Left kidney (tissue), 8 donors: ENCODE measurements at places on chromosomes 3 and 15.

DNA sequence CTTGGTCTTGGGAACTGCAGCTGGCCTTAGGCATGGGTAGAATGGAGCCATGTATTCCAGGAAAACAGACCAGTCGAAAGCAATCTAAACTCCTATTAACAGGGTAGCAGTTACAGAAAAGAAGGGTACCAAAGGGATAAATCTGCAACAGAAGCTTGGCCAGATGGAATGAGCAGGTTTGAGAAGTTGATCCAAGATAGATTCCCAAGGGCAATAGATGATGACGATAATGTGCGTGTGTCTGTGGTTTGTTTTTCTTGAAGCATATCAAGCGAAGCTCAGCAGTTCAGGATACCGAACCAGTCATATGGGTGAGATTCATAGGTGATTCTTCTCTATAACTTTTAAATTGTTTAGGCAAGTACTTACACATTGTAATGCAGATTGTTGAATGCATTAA lies 203.8 kb upstream of the SEMA6D start:
- no peak for DNase-seq

DNA sequence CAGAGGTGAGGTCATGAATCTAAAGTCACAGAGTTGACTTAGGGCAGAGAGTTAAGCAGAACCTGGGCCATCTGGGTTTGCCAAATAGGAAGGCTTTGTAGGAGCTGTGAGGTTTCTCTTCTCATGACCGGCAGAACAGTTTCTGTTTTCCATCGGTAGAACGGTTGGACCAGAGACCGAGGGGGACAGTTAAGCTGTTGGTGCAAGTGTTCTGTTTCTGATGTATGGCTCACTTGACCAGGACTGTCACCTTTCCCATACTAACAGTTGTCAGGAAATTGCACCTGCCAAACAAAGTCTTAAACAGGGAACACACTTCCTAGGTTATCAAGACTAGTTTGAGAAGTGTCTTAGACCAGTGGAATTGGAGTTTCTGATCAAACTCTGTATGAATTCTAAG lies 158.3 kb downstream of the PDCD6IP start:
- DNase-seq, result no peak

GRCh38 chr3:192817506-192817905 lies 90.2 kb upstream of the FGF12 start:
- DNase-seq, result no peak

- DNase-seq, result no peak
These were observed 235.1 kb upstream of the GAP43 start for GRCh38 chr3:115388166-115388565.

DNA sequence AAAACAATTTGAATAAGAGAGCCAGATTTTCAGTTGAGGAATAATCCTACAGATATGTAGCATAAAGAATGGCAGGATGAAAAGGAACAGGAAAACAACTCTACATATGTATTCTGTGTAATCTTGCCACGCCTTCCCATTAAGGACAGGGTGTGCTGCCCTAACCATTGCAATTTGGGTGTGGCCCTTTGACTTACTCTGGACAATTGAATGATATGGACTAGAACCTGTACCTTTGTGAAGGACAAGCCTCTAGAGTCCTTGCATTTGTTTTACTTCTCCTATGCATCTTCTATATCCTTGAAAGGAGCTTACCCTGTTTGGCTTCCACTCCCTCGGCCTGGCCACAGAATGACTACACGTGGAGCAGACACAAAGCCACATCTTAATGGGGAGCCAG lies 1261.6 kb upstream of the GBE1 start:
- no peak for DNase-seq

GRCh38 chr3:15977090-15977489 lies 179.3 kb upstream of the ANKRD28 start:
- no peak for DNase-seq

DNA sequence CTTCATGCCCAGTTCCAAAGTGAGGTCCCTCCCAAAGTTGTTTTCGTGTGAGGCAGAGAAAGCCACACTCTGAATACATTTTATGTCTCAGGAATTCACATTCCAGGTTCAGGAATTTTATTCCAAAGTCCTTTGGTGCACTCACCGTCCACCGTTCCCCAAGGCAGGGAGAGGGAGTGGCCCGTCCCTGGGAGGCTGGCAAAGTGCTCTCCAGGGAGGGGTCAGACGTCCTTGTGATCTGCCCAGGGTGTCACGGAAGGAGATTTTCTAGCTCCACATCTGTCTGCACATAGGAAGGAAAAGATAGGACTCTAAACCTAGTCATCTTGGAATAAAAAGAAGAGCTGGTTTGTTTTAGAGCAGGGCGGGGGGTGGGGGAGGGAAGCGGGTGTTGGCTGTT lies 47.9 kb downstream of the KLF13 start:
- DNase-seq, result no peak

DNA sequence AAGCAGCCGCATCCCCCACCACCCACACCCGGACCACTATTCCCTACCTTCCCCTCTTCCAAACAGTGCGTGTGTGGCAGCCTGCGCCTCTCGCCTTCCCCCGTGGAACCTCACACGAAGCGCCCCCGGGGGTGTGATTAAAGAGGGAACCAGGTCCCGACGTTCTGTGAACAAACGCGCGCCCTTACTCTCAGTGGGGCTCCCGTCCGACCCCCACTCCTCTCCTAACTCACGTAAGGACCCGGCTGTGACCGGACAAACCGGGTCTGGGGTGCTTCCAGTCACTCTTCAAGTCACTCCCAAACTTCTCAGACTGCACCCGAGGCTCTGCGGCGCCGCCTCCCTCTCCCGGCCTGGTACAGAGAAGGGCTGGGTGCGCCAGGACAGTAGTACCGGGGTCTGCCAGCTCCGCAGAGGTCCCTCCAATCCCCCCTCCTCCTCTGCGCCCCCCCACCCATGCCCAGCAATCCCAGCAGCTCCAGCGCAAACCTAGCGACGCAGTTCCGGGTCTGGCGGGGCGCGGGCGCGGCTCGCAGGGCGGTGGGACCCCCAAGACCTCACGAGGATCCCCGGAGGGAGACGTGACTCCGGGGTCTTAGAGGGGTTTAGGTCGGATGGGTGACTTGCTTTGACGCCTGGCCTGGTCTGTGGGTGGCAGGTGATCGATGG lies 574 bp downstream of the DUOXA1 start:
- DNase-seq, result no peak

DNA sequence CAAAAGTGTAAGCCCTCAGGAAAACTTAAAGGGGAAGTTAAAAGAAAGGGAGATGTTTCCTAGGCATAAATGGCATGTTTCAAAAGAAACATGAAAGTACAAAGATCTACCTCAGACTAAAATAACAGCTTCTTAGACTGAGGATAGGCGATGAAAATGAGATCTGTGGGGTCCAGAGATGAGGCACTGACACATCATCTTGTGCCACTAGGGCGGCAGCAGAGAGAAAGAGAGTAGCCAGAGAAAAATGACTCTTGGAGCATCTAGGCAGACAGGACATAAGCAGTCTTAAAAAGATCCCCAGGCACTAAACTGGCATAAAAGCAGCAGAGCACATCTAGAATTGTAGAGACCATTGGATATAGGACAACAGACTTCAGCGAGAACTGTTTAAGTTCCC lies 42.5 kb upstream of the RFX7 start:
- DNase-seq, result no peak

- DNase-seq, result no peak
These were observed 109.7 kb upstream of the FAM3D start for GRCh38 chr3:58776231-58776630.

- DNase-seq, result no peak
These were observed 229.9 kb downstream of the LRRN1 start for GRCh38 chr3:4029135-4029534.

DNA sequence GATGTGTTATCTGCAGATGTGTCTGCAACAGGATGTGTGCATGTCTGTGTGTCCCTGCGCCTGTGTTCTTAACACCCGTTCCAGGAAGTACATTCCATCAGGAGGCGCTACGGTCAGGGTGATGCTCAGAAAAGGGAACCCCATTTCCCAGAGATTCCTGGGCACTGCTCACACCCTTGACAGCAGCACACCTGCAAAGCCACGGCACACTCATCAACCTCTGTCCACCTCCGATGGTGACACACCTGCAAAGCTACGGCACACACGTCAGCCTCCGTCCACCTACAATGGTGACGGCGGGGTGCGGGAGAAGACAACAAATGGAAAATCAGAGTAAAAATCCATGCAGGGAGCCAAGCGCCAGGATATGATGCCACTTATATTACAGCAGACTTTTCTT lies 55.4 kb downstream of the NIPA2 start:
- DNase-seq, result no peak

- DNase-seq, result no peak
These were observed 279.3 kb upstream of the RASGRP1 start for GRCh38 chr15:38843736-38844590.

DNA sequence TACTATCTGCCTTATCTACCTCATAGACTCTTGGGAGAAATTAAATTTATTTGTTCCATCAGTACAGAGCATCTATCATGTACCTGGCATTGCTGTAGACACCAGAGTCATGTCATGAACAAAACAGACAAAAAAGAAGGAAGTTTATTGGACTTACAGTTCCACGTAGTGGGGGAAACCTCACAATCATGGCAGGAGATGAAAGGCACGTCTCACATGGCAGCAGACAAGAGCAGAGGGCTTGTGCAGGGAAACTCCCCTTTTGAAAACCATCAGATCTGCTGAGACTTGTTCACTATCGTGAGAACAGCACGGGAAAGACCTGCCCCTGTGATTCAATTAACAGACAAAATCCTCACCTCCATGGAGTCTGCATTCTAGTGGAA lies 25.6 kb upstream of the ACAP2 start:
- DNase-seq, result no peak

- DNase-seq, result no peak
These were observed 230.3 kb upstream of the CFAP20DC start for GRCh38 chr3:59280113-59280512.

GRCh38 chr15:42890161-42890913 lies 30.2 kb downstream of the TTBK2 start:
- no peak for DNase-seq

- peak; percentile 80 for DNase-seq
These were observed at the start of gene SLC25A38 for GRCh38 chr3:39383045-39383880. Gene SLC25A38, plus strand, starts transcription at chr3:39383370. Its CDS starts 355 bp downstream, at chr3:39383725.

DNA sequence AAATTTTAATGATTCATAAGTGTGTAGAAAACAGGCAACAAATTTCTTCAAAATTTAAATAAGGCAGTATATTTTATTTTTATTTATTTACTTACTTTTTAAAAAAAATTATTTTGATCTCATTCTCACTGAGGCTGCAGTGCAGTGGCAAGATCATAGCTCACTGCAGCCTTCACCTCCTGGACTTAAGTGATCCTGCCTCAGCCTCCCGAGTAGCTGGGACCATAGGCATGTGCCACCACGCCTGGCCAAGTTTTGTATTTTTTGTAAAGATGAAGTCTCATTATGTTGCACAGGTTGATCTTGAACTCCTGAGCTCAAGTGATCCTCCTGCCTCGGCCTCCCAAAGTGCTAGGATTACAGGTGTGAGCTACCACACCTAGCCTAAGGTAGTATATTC lies 61.2 kb upstream of the XRN1 start:
- DNase-seq, result no peak

GRCh38 chr3:42778644-42779043 lies 5.6 kb upstream of the CCDC13 start:
- DNase-seq, result no peak

GRCh38 chr3:45915518-45916231 lies 27.6 kb upstream of the CXCR6 start:
- no peak for DNase-seq

GRCh38 chr15:49438962-49439631 lies 16.1 kb downstream of the FGF7 start:
- no peak for DNase-seq

DNA sequence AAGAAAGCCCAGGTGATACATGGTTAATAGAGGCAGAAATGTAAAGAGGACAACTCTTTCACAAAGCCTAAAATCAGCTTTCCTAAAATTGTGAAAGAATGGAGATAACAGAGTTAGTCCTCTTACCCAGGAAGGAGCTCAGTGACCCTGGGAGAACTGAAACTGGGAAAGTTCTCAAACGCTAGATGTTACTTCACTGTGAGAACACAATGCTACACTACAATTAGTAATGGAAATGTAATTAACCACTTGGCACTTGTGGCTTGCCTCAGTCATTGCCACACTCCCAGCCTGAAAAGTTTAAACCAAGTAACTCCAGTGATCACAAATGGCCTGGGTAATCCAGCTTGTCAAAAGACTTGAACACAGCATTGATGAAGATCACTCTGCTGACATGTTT lies 102.7 kb upstream of the FGF7 start:
- no peak for DNase-seq

- no peak for DNase-seq
These were observed 11.2 kb downstream of the BOC start for GRCh38 chr3:113222451-113223086.

DNA sequence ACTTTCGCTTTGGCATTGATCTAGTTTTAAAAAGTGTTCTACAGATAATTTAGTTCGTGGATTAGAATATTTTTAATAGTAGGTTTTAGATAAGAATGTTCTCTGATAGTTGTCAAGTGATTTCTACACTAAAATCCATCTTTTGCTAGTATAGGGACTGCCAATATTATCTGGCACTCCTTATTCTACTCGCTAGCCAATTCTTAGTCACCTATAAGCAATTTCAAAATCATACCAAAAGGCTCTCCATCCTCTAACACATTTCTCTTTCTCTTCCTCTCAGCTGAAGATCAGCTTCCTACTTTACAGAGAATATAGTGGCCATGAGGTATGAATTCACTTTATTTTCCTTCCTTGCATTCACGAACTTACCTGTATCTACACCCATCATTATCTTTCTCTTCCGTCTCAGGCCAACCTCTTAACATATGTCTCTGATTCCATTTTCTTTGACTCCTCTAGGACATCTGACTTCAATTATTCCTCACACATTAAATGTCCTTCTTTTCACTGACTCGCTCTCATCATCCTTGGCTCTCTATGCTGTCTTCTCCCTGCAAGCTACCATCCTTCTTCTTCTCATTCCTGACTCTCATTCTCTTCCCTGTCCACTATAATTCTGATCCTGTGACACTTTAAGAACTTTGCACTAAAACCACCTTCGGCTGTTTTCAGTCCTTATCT lies 35.5 kb downstream of the C3orf80 start:
- no peak for DNase-seq

- no peak for DNase-seq
These were observed 41.9 kb upstream of the CCNB2 start for GRCh38 chr15:59063042-59063441.

DNA sequence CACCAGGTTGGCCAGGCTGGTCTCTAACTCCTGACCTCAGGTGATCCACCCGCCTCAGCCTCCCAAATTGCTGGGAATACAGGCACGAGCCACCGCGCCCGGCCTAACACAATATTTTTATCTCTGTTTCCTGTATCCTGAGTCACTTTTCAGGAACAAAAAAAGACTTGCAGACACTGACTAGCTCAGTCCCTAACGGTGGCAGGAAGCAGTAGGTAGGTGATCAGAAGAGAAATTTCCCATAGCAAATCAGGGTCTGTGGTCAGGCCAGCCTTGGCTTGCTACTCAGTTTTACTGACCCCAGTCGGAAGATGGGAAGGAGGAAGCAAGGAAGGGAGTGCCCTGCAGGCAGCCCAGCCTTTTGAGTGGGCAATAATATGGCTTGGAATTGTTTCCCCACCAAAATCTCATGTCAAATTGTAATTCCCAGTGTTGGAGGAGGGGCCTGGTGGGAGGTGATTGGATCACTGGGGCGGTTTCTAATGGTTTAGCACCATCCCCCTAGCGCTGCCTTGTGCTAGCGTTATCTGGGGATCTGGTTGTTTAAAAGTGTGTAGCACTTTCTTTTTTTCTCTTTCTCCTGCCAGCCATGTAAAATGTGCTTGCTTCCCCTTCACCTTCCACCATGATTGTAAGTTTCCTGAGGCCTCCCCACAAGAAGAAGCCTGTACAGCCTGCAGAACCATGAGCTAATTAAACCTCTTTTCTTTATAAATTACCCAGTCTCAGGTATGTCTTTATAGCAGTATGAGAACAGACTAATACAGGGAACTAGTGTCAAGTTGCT lies 19.5 kb upstream of the CDCP1 start:
- DNase-seq, result no peak

GRCh38 chr3:122403489-122403888 lies 12.4 kb downstream of the WDR5B start:
- DNase-seq, result no peak
